ENCODE measurements at places on chromosomes 5 and 9.

GRCh38 chr5:68798877-68799843 is 294.7 kb upstream of the SLC30A5 start:
- H3K4me1 ChIP-seq: peaks cover 6% of the 10 kb centered on the region
- H3K36me3 ChIP-seq: no peaks in the 10 kb centered on the region
- no peak for DNase-seq
- no peaks in the 10 kb centered on the region for H3K27me3 ChIP-seq
- no peak overlapping the region for H3K4me3 ChIP-seq

- H3K4me1 ChIP-seq: peaks cover 4% of the 10 kb centered on the region
- no peaks in the 10 kb centered on the region for H3K27me3 ChIP-seq
- no peak overlapping the region for H3K4me3 ChIP-seq
- no peaks in the 10 kb centered on the region for H3K36me3 ChIP-seq
Measured at GRCh38 chr9:99184110-99184474, 37.6 kb downstream of the ALG2 start.

GRCh38 chr5:54344653-54345052 is 34.3 kb upstream of the ARL15 start:
- no peaks in the 10 kb centered on the region for H3K4me1 ChIP-seq
- no peak overlapping the region for H3K27ac ChIP-seq
- no peak overlapping the region for H3K4me3 ChIP-seq
- no peak for DNase-seq
- no peaks in the 10 kb centered on the region for H3K36me3 ChIP-seq

GRCh38 chr9:98808875-98809274 is 1.4 kb downstream of the GALNT12 start:
- H3K27ac ChIP-seq: no peak overlapping the region
- DNase-seq: no peak
- no peaks in the 10 kb centered on the region for H3K4me1 ChIP-seq
- H3K4me3 ChIP-seq: no peak overlapping the region
- H3K36me3 ChIP-seq: no peaks in the 10 kb centered on the region

DNA sequence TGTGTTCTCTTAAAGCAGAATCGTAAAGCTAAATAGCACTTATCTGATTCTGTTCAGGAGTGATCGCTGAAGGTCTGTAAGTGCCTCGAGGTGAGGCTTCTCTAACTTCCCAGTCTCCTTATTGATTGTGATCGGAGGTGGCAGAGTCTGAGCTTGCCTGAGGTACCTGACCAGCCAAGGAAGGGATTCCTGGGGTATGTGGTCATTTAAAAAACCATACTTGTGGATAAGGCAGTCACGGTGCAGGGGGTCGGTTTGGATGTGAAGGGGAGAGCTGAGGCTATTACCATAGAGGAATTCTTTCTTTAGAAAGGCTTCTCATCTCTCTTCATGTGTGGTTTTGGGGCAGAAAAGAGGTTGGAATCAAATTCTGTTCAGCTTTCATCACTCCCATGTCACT is 193.7 kb downstream of the TLE4 start:
- DNase-seq: no peak
- H3K27ac ChIP-seq: no peak overlapping the region
- no peaks in the 10 kb centered on the region for H3K36me3 ChIP-seq
- H3K4me1 ChIP-seq: peaks cover 3% of the 10 kb centered on the region

GRCh38 chr5:72693546-72694205 is 122.8 kb upstream of the TNPO1 start:
- H3K36me3 ChIP-seq: no peaks in the 10 kb centered on the region
- no peak overlapping the region for H3K4me3 ChIP-seq
- no peaks in the 10 kb centered on the region for H3K27me3 ChIP-seq
- DNase-seq: no peak

- H3K36me3 ChIP-seq: no peaks in the 10 kb centered on the region
- no peaks in the 10 kb centered on the region for H3K27me3 ChIP-seq
- H3K4me1 ChIP-seq: no peaks in the 10 kb centered on the region
- H3K4me3 ChIP-seq: no peak overlapping the region
- DNase-seq: no peak
Measured at GRCh38 chr5:79834754-79835714, 145.4 kb downstream of the CMYA5 start.

GRCh38 chr5:178346607-178347334 is 114.2 kb upstream of the PHYKPL start:
- no peaks in the 10 kb centered on the region for H3K27me3 ChIP-seq
- no peak overlapping the region for H3K27ac ChIP-seq
- no peak for DNase-seq
- no peak overlapping the region for H3K4me3 ChIP-seq
- H3K4me1 ChIP-seq: no peaks in the 10 kb centered on the region

GRCh38 chr9:14271093-14271673 is 42.8 kb downstream of the NFIB start:
- H3K4me1 ChIP-seq: peaks cover 44% of the 10 kb centered on the region
- H3K27me3 ChIP-seq: no peaks in the 10 kb centered on the region
- no peak for DNase-seq
- H3K36me3 ChIP-seq: no peaks in the 10 kb centered on the region
- peak overlapping the region; percentile 1 for H3K4me3 ChIP-seq

GRCh38 chr5:170614720-170615119 is 110.9 kb downstream of the KCNIP1 start:
- H3K27me3 ChIP-seq: no peaks in the 10 kb centered on the region
- no peaks in the 10 kb centered on the region for H3K36me3 ChIP-seq

DNA sequence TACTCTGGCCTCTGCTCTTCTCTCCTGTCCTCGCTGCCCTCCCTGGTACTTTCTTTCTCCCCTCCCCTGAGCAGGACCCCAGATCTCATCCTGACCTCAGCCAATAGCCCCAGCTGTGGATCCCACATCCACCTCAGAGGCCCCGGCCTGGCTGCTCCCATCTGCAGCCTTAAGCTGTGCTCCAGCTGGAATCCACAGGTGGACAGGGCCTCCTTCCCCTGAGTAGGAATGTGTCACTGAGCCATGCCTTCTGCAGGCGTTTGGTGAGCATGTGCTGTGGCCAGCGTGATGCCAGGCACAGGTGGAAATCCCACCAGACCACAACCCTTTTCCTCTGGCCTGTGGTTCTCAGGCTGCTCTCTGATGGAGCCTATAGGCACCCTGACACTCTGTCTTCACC is 68.9 kb downstream of the C5orf15 start:
- H3K27ac ChIP-seq: no peak overlapping the region
- no peak overlapping the region for H3K4me3 ChIP-seq
- H3K4me1 ChIP-seq: no peaks in the 10 kb centered on the region
- no peak for DNase-seq

GRCh38 chr5:139854029-139854605 is 58.5 kb downstream of the PSD2 start:
- no peaks in the 10 kb centered on the region for H3K4me1 ChIP-seq
- no peak overlapping the region for H3K27ac ChIP-seq
- no peak overlapping the region for H3K4me3 ChIP-seq
- no peaks in the 10 kb centered on the region for H3K36me3 ChIP-seq
- no peaks in the 10 kb centered on the region for H3K27me3 ChIP-seq

- no peaks in the 10 kb centered on the region for H3K27me3 ChIP-seq
- no peaks in the 10 kb centered on the region for H3K4me1 ChIP-seq
- no peak for DNase-seq
Measured at GRCh38 chr5:4947893-4948536, 192.1 kb upstream of the ADAMTS16 start.

- no peaks in the 10 kb centered on the region for H3K27me3 ChIP-seq
- H3K4me1 ChIP-seq: no peaks in the 10 kb centered on the region
- no peak overlapping the region for H3K4me3 ChIP-seq
- no peak for DNase-seq
- no peaks in the 10 kb centered on the region for H3K36me3 ChIP-seq
Measured at GRCh38 chr5:167763772-167764171, 527.7 kb upstream of the WWC1 start.

GRCh38 chr9:121627427-121627826 is 24.0 kb upstream of the DAB2IP start:
- H3K36me3 ChIP-seq: no peaks in the 10 kb centered on the region
- no peaks in the 10 kb centered on the region for H3K27me3 ChIP-seq
- H3K4me3 ChIP-seq: no peak overlapping the region
- no peak for DNase-seq
- no peaks in the 10 kb centered on the region for H3K4me1 ChIP-seq

- no peaks in the 10 kb centered on the region for H3K36me3 ChIP-seq
- no peaks in the 10 kb centered on the region for H3K27me3 ChIP-seq
- H3K27ac ChIP-seq: peak overlapping the region; percentile 73
- no peak overlapping the region for H3K4me3 ChIP-seq
Measured at GRCh38 chr5:95861864-95862561, 39.5 kb upstream of the GLRX start.

GRCh38 chr9:137445930-137446431 is 4.8 kb upstream of the ENTPD8 start:
- DNase-seq: no peak
- peaks cover 13% of the 10 kb centered on the region for H3K4me1 ChIP-seq
- H3K36me3 ChIP-seq: peaks cover 20% of the 10 kb centered on the region
- no peak overlapping the region for H3K4me3 ChIP-seq
- no peak overlapping the region for H3K27ac ChIP-seq
- peaks cover 3% of the 10 kb centered on the region for H3K27me3 ChIP-seq

- H3K36me3 ChIP-seq: no peaks in the 10 kb centered on the region
- H3K27ac ChIP-seq: no peak overlapping the region
- no peak overlapping the region for H3K4me3 ChIP-seq
Measured at GRCh38 chr9:94014066-94014654, 59.0 kb upstream of the BARX1 start.

- no peak overlapping the region for H3K4me3 ChIP-seq
- H3K27me3 ChIP-seq: no peaks in the 10 kb centered on the region
- no peaks in the 10 kb centered on the region for H3K4me1 ChIP-seq
- DNase-seq: no peak
- H3K27ac ChIP-seq: no peak overlapping the region
- peaks cover 2% of the 10 kb centered on the region for H3K36me3 ChIP-seq
Measured at GRCh38 chr5:113099822-113100221, 123.2 kb downstream of the DCP2 start.

DNA sequence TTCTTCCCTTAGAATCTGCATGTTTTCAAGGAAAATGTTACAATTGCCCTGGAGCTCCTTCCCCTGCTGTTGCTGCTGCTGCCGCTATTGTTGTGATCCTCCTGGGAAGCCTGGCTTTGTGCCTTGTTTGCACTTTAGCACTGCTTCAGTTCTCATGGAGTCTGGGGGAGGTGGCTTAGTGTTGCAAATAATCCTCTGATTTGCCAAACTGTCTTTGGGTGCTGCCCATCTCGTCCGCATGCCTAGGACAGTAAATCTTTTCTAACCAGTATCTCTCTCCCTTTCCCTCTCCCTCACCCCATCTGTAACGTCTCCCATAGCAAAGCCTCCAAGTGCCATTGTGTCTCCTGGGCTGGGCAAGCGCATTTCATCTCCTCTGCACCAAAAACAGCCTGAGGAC is 30.3 kb downstream of the FAM240B start:
- H3K36me3 ChIP-seq: no peaks in the 10 kb centered on the region
- H3K4me1 ChIP-seq: no peaks in the 10 kb centered on the region
- H3K4me3 ChIP-seq: no peak overlapping the region

GRCh38 chr9:3458806-3459475 is 66.9 kb downstream of the RFX3 start:
- no peak overlapping the region for H3K4me3 ChIP-seq
- H3K4me1 ChIP-seq: no peaks in the 10 kb centered on the region
- no peaks in the 10 kb centered on the region for H3K36me3 ChIP-seq
- H3K27ac ChIP-seq: no peak overlapping the region

GRCh38 chr9:88355166-88355565 is 33.1 kb upstream of the SPIN1 start:
- no peaks in the 10 kb centered on the region for H3K4me1 ChIP-seq
- no peaks in the 10 kb centered on the region for H3K36me3 ChIP-seq
- H3K27ac ChIP-seq: no peak overlapping the region

- H3K4me3 ChIP-seq: no peak overlapping the region
- H3K4me1 ChIP-seq: no peaks in the 10 kb centered on the region
- no peaks in the 10 kb centered on the region for H3K36me3 ChIP-seq
- no peaks in the 10 kb centered on the region for H3K27me3 ChIP-seq
- no peak for DNase-seq
Measured at GRCh38 chr9:94504358-94504757, 50.5 kb upstream of the PCAT7 start.

- no peak overlapping the region for H3K4me3 ChIP-seq
- H3K36me3 ChIP-seq: no peaks in the 10 kb centered on the region
- no peak for DNase-seq
- H3K4me1 ChIP-seq: no peaks in the 10 kb centered on the region
Measured at GRCh38 chr5:149302641-149303040, 31.0 kb downstream of the AFAP1L1 start.

GRCh38 chr5:62283005-62283404 is 23.0 kb upstream of the KIF2A start:
- no peak overlapping the region for H3K4me3 ChIP-seq
- no peaks in the 10 kb centered on the region for H3K4me1 ChIP-seq
- no peaks in the 10 kb centered on the region for H3K36me3 ChIP-seq
- H3K27me3 ChIP-seq: no peaks in the 10 kb centered on the region

DNA sequence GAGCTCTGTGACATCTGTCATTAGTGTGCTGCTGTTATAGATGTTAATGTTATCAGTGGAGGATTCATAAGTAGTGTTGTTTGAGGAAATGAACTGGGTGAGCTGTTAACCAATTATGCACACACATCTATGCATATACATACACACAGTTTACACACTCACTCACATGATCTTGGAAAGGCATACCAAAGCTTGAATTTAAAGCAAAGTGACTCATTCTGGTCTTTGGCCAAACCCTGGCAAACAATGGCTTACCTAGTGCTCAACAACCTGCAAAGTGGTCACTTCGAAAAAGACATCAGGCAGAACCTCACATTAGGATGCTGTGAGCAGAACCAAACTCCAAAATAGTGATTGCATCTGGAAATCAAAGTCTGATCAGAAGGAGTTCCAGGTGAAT is 1037.3 kb upstream of the CDH6 start:
- DNase-seq: no peak
- H3K4me1 ChIP-seq: no peaks in the 10 kb centered on the region
- H3K36me3 ChIP-seq: no peaks in the 10 kb centered on the region
- no peaks in the 10 kb centered on the region for H3K27me3 ChIP-seq
- no peak overlapping the region for H3K27ac ChIP-seq
- no peak overlapping the region for H3K4me3 ChIP-seq

Data from ascending aorta (tissue), 2 donors.